Esophagus muscularis mucosa (tissue), 4 donors: ENCODE measurements at places on chromosomes 3 and 15. TPM values are rescaled to one million over a fixed set of nuclear protein-coding genes. Genes with fewer than 3 reads are reported as not detected.

DNA sequence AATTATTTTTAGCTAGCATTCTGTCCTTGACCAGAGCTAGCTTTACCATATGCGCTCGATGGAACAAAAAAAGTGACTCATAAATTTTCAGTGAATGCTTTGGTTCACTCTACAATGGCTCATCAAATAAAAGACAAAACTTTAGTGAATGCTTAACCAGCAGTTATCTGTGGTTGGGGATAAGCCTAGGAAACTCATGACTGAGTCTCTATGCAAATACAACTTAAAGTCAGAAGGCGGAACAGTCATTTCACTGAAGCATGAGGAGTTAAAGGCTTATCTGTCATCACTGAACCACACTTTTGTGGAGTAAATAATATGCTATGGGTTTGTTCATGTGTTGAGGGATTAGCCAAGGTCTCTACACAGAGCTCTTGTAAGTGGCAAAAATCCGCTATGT, 308.4 kb downstream of the SQOR start:
- no peak for DNase-seq

GRCh38 chr3:149383703-149384102, 6.3 kb upstream of the TM4SF1 start:
- no peak for DNase-seq

GRCh38 chr3:173653781-173654180, 256.2 kb downstream of the NLGN1 start:
- DNase-seq = no peak

- peak; percentile 62 for DNase-seq
These were observed 92.1 kb downstream of the ASB7 start for GRCh38 chr15:100694381-100695021.

- DNase-seq = no peak
These were observed 243.1 kb downstream of the TLE3 start for GRCh38 chr15:69854521-69855181.

GRCh38 chr3:184289426-184289938, 9.6 kb upstream of the PSMD2 start:
- DNase-seq = no peak

DNA sequence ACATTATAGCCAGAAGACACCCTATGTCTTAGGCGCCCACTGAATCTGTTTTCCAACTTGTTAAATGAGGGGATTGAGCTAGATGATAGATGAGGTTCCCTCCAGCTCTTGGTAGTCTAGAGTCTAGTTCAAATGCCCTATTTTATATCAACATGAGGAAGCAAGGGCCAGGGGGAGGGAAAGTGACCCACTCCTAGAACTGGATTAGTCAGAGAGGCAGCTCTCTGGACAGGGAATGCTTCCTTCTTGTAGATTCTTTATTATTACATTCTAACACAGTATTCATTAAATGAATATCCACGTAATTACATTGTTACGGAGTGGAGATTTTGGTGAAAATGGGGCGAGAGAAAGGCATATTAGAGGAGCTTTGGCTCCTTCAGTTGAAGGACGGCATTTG, 89.5 kb downstream of the RAD18 start:
- DNase-seq = no peak

GRCh38 chr3:171699601-171700000, 110.7 kb downstream of the PLD1 start:
- DNase-seq = no peak

DNA sequence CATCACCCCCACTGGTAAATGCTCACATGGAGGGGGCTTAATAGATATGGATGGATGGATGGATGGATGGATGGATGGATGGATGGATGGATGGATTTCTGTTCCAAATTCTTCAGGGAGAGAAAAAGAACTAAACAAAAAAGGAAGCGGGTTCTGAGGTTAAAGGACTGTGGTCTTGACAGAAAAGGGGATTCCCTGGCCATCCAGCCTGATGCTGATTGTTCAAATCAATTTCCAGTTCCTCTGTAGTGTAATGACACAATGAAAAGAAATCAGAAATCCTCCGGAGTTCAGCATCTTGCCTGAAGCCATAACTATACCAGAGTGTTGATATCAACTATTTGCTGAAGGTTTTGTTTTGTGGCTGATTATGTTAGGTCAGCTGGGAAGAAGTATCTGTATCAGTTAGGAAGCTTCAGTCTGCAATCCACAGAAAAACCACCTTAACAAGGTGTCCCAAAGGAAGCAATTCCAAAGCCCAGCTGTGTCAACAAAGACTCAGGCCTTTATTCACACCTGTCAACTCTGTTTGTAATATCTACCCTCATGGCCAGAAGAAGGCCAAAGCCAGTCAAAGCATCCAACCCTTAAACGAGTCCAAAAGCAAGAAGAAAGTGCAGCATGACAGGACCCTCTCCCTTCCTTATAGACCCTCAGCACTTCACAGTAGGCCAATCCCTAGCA, 24.5 kb upstream of the RASA2 start:
- no peak for DNase-seq

GRCh38 chr15:40274350-40275274, 8.3 kb downstream of the ANKRD63 start:
- DNase-seq = peak; percentile 96

GRCh38 chr3:64539451-64540196, 148.2 kb downstream of the ADAMTS9 start:
- DNase-seq = no peak

Gene LSMEM2
- total RNA-seq = not detected

Gene APBA2
- total RNA-seq = 5.4 TPM

Gene NR2E3
- total RNA-seq = not detected

Gene KLHL6
- total RNA-seq = 1.7 TPM

Gene STRA6
- 0.13 TPM for total RNA-seq

Gene NRROS
- total RNA-seq = 6.5 TPM

Gene KBTBD12
- total RNA-seq = 6.0 TPM

Gene FGF12
- 10.2 TPM for total RNA-seq
